ENCODE measurements at places on chromosomes 1 and 21.

DNA sequence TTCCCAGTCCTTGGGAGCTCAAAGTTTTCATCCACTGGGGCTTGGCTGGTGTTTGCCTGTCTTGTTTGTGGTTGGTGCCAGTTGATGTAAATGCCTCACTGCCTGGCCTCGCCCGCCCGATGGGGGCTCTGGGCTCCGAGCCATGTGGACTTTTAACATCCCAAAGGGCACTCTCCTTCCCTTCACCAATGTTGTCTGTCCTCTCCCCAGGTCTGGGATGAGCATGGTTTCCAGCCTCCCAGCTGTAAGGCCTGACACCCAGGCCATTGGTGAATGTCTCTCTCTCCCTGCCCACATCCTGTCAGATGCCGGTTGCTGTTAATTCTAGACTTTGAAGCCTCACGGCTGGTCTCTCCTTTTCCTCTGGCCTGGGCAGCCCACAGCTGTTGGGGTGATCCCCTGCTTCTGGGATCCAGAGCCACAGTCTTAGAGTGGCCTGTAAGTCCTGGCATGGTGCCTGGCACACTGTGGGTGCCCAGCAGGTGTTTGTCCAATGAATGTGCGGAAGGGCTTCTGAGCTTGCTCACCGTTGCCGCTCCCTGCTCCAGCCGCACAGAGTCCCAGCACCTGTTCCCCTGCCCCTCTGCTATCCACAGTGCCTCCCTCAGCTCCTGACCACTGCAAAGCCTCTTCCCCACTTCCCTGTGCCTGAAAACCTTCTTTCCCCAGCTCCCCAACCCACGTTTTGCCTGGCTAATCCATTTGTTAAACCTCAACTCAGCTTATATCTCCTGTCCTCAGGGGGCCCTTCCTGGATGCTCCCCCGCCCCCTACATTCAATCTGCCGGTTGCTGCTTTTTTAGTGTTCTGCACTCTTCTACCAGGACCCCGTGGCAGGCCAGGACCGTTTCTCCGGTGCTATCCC lies 3.3 kb upstream of the C1orf174 start:
- DNase-seq: no peak

- no peak for DNase-seq
Observed at GRCh38 chr1:150151291-150152181, 1.8 kb downstream of the PLEKHO1 start.

DNA sequence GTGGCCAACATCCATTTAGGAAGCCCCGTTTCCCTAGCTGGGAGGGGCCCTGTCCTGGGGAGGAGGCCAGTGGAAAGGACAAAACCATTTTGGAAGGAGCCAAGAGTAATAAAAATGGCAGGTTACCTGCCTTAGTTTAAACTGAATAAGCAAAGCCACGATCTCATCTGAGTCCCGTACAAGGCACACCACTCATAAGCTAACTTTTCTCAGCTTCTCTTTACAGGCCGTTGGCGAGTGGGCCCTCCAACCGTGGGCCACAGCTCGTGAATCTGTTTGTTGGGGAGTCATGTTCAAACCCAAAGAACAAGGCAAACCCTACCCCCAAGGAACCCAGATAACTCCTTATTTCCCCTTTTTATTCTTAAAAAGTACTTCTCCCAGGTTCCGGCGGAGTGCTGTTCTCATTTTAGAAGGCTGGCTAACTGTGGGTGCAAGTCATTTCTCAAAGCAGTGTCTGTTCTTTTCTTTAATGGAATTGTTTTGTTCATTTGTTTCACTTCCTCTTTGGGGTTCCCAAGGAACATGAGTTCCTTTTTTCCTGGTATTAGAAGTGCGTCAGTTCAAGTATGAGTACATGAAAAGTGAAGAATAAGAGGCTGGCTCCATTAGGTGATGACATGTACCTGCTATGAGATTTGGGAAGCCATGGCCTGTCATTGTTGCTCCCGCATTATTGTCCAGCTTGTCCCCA lies 89.0 kb downstream of the PSMG1 start:
- no peak for DNase-seq

GRCh38 chr1:36573445-36573844 lies 90.7 kb upstream of the CSF3R start:
- no peak for DNase-seq

GRCh38 chr1:173255214-173255813 lies 48.2 kb upstream of the TNFSF4 start:
- DNase-seq: peak; percentile 4

- DNase-seq: no peak
Observed at GRCh38 chr1:177838907-177839485, 130.9 kb downstream of the SEC16B start.

GRCh38 chr21:38228115-38228514 lies 28.7 kb upstream of the KCNJ15 start:
- DNase-seq: no peak
